Astrocyte (in vitro differentiated cells and primary cell): ENCODE measurements at places on chromosomes 3 and 15. TPM values are rescaled to one million over a fixed set of nuclear protein-coding genes. Genes with fewer than 3 reads are reported as not detected.

GRCh38 chr3:26068890-26069289, 279.0 kb downstream of the OXSM start:
- DNase-seq, result no peak

DNA sequence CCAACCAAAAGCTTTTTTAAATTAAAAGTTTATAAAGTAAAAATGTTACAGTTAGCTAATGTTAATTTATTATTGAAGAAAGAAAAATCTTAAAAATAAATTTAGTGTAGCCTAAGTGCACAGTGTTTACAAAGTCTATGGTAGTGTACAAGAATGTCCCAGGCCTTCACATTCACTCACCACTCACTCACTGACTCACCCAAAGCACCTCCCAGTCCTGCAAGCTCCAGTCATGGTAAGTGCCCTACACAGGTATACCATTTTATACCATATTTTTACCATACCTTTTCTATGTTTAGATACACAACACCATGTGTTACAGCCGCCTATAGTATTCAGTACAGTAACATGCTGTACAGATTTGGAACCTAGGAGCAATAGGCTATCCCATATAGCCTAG, 29.1 kb downstream of the SSR3 start:
- no peak for DNase-seq

GRCh38 chr3:65503776-65504175, 534.9 kb downstream of the MAGI1 start:
- no peak for DNase-seq

DNA sequence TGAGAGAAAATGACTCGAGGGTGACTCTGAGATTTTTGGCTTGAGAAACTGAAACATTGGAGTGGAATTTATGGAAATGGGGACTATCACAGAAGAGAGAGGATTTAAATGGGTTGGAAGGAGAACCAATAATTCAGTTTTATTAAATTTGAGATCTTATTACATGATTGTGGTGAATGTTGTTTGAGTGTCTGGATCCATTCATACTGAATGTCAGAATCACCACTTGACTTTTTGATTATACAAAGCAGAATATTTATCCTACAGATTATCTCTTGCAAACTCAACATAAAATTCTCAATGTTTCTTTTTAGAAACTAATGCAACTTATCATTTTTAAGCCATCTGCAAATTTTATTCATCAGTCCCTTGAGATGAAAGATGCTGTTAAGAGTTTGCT, 332.8 kb downstream of the CNTN3 start:
- DNase-seq, result no peak

GRCh38 chr3:156630081-156630772, 44.2 kb upstream of the TIPARP start:
- DNase-seq, result peak; percentile 67

- DNase-seq, result peak; percentile 65
These were observed 57.0 kb upstream of the ITGA11 start for GRCh38 chr15:68488966-68489365.

The TAMM41 gene
- total RNA-seq, result 13.9 TPM in 2 replicates

GRCh38 chr3:23985747-23986544, 40.9 kb downstream of the NR1D2 start:
- no peak for DNase-seq

DNA sequence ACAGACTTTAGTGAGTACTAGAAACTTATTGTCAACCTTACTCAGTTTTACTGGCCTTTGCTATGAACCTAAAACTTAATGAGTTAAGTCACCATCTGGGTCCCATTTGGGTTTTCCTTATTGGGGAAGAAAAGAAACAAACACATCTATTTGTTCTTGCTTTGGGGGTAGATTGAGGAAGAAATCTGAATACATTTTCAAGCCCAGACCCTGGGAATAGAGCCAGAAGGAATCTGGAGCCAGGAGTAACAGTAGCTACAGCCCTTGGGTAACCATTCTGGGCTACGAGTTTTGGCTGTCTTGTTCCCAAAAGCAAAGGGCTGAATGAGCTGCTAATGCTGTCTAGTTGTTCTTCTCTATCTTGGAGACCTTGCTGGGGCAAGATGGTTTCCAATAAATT, 16.5 kb downstream of the SLC12A1 start:
- DNase-seq, result no peak

DNA sequence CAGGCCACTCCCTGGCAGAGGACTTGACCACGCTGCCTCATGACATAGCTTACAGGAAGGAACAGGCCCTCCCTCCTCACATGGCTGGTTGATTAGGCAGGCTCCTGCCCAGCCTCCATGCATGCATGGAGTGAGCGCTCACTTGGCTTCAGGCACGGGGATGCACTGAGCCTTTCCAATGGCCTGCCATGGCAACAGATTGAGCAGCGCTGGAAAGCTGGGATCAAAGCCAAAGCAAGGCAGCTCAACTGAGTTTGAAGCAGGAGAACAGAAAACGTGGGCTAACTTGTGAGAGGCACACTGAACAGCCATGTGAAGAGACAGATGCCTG, 5.9 kb upstream of the GRAMD2A start:
- DNase-seq, result peak; percentile 80

GRCh38 chr3:3184876-3185275, 5.4 kb upstream of the CRBN start:
- no peak for DNase-seq

DNA sequence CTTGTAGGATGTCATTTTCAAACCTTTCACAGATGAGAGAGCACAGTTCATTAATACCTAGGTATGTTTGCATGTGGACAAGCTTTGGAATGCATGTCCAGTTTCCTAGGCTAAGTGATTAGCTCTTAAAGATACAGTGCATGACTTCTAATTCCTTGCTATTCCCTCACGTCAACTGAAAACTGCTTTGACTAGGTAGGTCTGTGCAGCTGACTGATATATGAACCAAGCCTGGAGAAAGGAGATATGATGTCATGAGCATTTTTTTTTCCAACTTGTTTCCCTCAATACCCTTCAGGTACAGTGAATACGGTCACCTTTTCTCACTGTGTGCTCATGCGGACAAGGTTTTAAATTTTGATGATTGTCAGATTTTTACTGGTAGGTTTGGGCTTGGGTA, 41.6 kb upstream of the TASOR start:
- DNase-seq, result peak; percentile 6
